D341Med (cell line): ENCODE measurements at places on chromosomes 13 and 19.

- DNase-seq, result no peak
Observed at GRCh38 chr13:110306960-110307766, at the start of the genes COL4A1 and COL4A2. Gene COL4A1 (minus strand): TSS chr13:110307157. CDS start chr13:110307027, 130 bp downstream. Gene COL4A2 (plus strand): TSS chr13:110307284. CDS start chr13:110307904, 620 bp downstream.

- peak; percentile 21 for DNase-seq
Observed at GRCh38 chr19:29884466-29884865, 57.6 kb upstream of the URI1 start.

- no peak for DNase-seq
Observed at GRCh38 chr19:19528721-19529490, at the start of gene YJEFN3. Gene YJEFN3 (plus strand): TSS chr19:19528911. CDS start chr19:19528933, 22 bp downstream.

DNA sequence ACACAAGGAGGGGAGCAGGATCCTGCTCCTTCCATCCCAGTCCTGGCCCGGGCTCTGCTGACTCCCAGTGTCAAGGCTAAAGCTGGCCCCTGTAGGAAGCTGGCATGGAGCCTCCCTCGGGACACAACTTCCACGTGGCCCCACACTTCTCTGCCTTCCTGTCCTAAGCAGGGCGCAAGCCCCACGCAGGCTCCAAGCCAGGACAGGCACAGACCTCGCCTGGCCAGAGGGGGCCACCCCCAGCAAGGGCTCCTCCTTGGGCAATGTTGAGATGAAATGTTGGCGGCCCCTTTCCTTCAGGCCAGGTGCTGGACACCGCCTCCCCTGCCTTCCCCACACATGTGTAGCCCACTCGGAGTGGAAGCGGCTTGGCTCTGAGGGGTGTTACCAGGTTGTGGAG lies 66.6 kb downstream of the COL4A1 start:
- no peak for DNase-seq

- peak; percentile 81 for DNase-seq
Observed at GRCh38 chr19:34041925-34042521, 130.3 kb upstream of the LSM14A start.

GRCh38 chr13:72726726-72727416 lies 558 bp downstream of the MZT1 start:
- peak; percentile 79 for DNase-seq

DNA sequence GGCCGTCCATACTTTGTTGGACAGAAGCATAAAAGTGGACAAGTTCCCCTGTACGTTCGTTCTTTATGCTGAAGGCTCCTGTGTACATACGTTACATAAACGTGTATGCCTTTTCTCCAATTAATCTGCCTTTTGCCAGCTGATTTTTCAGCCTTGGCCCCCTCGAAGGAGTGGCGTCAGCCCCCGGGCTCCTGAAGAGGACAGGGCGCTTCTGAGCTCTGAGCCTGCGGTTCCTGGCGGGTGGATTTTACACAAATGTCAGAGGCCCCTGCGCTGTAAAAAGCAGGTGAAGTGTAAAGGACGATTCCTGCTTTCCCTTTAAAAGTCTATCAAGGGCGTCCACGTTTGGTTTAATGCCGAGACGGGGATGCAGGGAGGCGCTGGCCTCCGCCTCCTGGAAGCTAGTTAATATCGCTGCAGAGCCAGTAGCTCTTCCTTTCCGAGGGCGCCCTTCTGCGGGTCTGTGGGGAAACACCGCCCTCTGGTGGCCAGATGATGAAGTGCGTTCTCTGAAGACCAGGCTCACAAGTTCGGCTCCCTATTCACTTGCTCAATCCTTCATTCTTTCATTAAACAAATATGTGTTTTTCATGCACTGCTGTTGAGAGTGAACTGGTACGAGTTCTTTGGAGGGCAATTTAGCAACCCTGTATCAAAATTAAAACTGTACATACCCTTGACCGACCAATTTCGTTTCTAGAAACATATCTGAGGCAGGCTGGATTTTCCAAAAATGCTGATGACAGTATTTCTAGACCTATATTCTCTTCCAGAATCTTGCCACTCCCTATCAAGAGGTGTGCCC lies 62.0 kb downstream of the GPR12 start:
- DNase-seq, result peak; percentile 89

DNA sequence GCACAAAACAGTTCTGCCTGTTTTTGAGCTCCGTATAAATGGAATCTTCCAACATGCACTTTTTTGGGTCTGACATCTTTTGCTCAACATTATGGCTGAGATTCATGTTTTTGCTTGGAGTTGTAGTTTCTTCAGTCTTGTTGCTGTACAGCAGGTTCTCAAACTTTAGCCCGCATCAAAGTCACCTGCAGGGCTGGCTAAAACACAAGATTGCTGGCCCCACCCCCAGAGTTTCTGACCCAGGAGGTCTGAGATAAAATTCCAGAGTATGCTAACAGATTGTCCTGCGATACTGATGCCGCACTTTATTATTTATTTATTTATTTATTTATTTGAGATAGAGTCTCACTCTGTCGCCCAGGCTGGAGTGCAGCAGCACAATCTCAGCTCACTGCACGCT lies 79.8 kb upstream of the WASF3 start:
- DNase-seq, result no peak

- no peak for DNase-seq
Observed at GRCh38 chr19:35436477-35437405, 11.3 kb upstream of the FFAR2 start.

- no peak for DNase-seq
Observed at GRCh38 chr19:13748169-13748828, 16.0 kb upstream of the MRI1 start.

- DNase-seq, result no peak
Observed at GRCh38 chr19:40374084-40374483, 15.9 kb downstream of the HIPK4 start.

DNA sequence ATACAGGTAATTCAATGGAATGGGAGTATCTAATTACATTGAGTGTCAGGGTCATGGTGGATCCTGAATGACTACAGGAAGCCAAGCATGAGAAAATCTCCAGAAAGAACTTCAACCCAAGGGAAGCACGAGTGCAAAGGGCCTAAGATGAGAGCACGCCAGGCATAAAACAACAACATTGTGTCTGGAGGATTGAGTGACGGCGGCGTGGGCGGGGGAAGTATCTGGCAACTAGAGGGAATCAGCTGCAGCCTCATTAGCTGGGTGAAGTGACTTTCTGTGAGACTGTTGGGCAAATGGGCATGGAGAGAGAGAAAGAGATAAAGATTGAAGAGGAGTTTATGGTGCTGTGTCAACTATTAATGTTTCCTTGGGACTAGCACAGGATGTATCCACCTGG lies 194.3 kb downstream of the GPC6 start:
- no peak for DNase-seq

DNA sequence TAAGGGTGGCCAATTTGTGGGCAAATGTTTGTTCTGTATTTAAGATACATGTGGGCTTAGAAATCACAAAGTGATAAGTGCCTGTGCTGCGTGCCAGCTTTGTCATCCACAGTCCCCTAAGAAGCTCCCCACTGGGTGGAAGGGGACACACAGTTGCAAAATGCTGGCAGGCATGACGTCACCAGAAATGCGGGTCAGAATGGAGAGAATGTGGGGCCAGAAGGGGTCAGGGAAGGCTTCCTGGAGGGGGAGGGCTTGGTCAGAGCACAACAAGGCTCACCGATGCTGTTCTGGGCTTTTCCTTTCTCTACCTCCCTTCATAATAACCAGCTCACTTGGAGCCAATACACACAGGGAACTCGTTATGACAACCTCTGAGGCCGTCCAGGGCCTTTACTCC lies 207.3 kb downstream of the URI1 start:
- no peak for DNase-seq

DNA sequence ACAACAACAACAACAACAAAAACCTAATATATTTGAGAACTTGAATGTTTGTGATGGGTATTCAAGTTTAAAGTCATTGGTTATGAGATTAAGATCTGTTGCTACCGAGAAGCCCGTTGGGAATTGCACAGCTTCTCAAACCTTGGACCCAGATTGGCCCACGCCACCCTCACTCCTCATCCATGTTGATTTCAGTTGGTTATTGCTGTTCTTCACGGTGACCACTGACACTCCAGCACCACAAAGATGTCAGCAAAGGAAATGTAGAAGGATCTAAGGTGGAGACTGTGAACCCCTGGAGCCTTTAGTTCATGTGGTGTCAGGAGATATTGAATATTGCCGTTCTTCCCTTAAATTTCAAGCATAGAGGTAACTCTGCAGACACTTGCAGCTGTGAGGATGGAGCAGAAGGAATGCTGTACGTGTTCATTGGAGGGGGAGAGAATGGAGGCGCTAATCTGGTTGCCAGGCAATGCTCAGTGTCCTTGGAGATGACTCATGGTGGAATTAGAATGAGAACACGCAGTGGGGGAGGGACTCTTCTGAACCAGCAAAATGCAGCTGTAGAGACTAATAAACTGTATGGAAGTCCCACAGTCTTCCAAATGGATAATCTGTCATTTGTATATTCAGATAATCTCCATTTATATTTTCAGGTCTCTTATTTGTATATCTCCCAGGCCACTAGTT lies 20.8 kb upstream of the ZNF835 start:
- no peak for DNase-seq
